ENCODE measurements at places on chromosomes 4 and X.

DNA sequence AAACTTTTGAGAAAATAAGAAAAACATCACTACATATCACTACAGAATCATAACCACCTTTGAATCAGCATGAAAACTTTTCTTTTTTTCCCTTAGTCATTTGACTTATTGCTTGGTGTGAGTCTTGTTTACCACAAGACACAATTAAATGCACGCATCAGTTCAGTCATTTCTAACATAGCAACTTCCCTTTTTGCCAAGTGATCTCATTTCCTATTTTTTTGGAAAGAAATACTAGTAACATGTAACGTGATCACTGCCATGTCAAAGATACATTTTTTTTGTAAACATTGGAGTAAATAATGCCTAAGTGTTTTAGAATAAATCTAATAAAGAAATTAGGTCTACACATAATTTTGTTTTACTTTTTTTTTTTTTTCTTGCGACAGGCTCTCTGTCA lies 5.1 kb upstream of the CXCL8 start:
- peak; percentile 50 for DNase-seq

- peak; percentile 72 for DNase-seq
These were observed 43.2 kb downstream of the SLC9A6 start for GRCh38 chrX:136028383-136028984.

DNA sequence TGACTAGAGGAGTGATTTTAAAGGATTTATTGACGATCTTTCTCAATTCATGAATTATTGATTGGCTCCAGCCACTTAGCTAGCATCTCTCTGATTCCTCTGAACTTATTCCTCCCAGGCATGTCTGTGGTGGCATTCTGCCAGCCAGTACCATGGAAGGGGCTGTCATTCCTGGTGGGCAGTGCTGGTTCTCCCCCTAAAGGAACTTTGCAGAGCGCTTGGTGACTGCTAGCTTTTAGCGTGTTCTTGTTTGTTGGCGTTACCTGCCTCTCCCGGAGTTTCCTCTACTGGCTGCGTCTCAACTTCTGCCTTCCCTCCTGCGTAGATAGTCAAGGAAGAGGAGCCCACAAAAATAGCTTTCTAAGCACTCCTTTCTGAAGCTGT lies 19.3 kb downstream of the SRD5A3 start:
- no peak for DNase-seq

- DNase-seq: no peak
These were observed 130.9 kb downstream of the RELL1 start for GRCh38 chr4:37555322-37555721.

- no peak for DNase-seq
These were observed 2.7 kb downstream of the HPSE start for GRCh38 chr4:83331956-83332355.

All from astrocyte of the spinal cord (primary cell).